ENCODE measurements at places on chromosomes 1 and 21.

DNA sequence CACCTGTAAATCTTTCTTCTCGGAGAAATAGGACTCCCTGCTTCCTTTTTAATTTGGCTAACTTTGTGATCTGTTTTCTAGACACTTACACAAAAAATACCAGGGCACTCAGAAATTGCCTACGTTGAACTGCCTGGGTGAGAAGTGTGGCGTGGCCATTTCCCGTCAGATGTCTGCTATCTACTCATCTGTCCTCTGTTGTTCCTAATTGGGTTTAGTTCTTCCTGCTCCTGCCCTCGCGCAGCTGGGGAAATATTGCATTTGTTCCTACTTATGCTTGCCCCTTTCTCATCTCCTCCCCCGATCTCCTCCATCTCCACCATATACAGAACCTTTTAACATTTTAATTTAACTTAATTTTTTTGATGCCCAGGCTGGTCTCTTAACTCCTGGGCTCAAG is 55.1 kb downstream of the CD58 start:
- no peak for DNase-seq

DNA sequence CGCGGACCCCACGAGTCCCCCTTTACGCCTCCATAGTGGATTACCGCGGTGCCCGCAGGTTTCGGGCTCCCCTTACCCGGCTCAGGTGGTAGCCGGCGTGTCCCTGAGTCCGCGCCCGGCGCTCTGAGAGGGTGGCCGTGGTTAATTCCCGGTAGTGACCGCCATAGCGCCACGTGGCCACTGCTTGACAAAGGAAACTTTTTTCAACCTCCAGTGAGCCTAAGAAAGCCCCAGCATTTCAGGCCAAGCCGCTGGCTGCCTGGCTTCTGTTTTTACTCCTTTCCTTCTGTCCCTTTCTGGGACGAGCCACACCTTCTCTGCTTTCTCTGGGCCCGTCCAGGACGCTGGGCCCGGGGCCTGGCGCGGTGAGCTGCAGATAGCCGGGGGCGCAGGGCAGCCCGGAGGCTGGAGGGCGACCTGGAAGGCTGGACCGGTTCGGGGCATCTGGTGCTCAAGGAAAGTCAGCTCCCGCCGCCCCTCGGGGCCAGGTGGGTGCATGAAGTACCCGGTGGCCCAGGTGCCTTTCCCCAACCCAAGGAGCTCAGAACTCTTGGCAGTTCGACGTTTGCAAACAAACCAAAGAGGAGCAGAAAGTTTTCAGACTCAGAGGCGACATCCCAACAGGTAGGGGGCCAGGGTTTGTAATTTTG is 540 bp upstream of the C1orf198 start:
- DNase-seq = no peak

DNA sequence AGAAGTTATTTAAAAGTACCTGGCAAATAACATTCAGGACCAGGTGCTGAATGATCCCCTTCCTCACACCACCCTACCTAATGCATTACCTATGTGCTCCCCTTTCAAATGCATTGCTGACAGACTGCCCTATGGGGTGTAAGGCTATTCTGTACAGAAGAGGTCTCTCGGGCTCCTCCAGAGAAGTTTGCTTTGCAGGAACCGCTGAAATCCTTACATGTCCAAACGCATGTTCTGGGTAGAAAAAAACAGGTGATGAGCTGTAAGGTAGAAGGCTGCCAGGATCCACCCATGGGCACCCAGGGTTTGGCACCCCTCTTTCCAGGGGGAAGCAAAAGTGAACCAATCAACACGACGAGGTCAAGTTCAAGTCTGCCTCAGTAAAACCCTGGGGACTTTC is 58.3 kb upstream of the TARBP1 start:
- DNase-seq = no peak

- DNase-seq = no peak
These were observed 84.3 kb downstream of the CAMTA1 start for GRCh38 chr1:6869545-6869944.

GRCh38 chr21:37419228-37419906 is 52.8 kb downstream of the DYRK1A start:
- peak; percentile 23 for DNase-seq

DNA sequence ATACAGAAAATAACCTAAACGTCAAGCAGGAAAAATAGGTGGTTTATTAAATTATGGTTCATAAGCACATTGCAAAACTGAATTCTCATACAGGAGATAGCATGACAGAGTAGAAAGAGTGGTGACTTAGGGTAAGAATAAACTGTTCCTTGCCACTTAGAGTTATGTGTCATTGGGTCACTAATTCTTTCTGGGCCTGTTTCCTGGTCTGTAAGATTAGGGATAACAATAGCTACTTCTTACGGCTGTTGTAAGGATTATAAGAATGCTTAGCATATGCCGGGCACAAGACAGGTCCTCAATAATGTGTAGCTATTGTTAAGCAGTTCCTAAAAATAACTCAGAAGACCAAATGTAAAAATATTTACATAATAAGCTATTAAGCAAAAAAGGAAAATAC is 24.2 kb downstream of the SNRNP40 start:
- DNase-seq = no peak

GRCh38 chr1:171438441-171438840 is 46.9 kb upstream of the PRRC2C start:
- no peak for DNase-seq

DNA sequence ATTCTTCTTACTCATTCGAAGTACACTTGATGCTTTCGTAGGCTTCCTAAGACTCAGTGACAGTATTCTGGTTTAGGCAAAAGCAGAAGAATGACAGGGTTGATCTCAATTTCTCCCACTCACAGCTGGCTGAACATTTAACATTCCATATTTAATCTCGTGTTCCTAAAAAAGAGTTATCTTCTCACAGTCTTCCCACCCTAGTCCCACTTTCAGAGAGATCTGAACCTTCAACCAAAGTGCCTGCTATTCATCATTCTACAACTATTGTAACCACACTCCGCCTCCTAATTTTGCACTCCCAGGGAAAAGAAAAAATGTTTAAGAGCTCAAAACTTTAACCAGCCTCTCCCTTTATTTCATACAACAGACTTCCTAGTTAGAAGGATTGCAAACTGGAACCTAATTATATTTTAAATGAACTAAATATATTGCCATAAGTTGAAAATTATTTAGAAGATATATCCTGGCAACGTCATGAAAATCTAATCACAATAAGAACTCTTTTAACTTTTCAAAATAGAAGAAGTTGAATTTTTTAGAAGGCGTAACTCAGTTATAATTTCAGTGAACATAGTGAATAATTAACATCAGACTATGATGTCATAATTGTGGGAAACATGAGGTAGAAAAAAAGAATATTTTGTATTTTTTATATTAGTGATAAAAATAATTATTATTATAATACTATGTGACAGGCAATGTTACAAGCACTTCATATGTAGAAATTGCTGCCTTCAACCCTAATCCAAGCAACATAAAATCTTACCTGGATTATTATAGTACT is 540.9 kb upstream of the ADGRL2 start:
- DNase-seq = no peak

GRCh38 chr1:172471666-172472065 is 27.8 kb upstream of the PIGC start:
- DNase-seq = no peak

- DNase-seq = no peak
These were observed 7.1 kb upstream of the CLEC20A start for GRCh38 chr1:178503849-178504248.

DNA sequence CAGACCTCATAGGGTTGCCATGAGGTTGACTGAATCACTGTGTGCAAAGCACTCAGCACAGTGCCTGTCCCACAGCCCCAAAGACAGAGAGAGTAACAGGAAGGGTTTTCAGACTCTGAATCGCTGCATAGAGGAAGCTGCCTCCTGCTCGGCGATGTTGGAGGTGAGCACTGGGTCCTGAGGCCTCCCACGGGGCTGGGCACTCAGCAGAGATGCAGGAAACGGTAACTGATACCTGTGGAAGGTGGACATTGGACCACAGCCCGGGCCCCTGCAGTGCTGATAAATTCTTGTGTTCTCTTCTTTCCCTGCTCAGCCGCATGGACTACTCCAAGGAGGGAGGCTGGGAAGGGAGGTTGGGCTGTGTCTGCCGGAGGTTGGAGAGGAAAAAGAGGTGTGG is 389.7 kb downstream of the PTPRU start:
- no peak for DNase-seq

DNA sequence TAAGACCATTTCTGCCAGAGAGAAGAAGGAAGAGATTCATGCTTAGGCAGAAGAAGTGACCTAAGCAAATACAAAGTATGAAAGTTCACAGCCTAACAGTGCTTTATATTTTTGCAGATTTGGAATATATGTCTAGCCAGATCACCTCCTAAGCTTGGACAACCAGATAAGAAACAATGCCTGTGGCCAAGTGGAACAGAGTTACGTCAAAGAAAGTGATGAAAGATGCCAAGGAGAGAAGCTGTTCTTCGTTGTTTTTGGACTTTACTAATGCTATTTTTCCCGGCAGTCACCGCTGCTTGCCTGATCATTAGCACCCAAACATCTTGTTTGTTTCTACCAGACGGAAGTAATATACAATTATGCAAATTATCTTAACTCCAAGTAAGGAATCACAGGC is 489.2 kb upstream of the C1orf87 start:
- no peak for DNase-seq

DNA sequence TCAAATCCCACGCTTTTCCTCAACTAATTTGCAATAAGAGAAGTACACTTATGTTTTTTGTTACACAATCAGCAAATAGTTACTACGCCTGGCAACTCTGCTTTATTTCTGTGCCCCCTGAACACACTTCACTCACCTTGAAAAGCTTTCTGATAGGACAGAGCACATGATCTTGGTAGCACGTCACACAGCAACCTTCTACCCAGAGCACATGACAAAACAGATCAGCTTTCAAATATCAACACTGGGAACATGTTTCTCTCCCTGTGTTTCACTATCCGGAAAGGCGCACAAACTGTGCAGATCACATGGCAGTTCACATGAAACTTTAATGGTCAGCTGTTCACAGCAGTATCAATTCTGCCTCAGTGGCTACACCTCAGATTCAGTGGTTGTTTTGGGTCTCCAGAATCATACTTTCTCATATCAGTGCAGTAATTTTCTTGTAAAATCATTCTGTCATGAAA is 2.2 kb downstream of the SLC19A2 start:
- DNase-seq = peak; percentile 19

GRCh38 chr21:34890724-34891612 is 158.1 kb downstream of the RUNX1 start:
- DNase-seq = peak; percentile 69

DNA sequence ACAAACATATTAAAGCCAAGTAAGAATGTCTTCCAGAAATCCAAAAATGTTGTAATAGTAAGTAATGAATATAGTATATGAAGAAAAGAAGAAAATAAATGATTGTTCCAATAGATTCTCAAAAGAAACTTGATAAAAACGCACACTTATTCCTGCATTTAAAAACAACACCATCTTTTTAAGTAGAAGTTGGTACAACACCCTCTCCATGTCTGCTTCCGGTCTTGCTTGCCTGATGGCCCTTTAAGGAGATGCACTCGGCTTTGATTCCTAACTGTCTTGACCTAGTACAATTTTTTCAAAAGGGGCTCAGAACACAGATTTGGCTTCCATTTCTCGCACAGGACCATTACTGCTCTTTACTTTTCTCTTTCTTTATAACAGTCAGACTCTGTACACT is 9.0 kb downstream of the CLCA1 start:
- DNase-seq = no peak

DNA sequence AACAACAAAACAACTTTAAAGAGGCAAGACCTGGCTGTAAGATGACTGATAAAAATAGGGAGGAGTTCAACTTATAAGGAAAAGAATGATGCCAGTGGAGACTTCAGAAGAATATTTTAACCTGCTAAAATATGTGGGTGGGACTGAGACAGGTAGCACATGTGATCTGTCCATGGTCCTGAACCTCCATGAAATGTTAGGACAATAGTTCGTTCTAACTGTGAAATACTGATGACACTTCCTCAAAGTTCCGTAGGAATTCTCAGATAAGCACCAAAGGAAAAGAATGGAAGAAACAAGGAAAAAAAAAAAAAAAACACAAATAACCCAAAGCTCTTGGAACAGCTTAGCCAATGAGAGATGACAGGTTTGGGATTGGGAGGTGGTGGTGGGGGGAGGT is 44.7 kb downstream of the CDC42BPA start:
- DNase-seq = peak; percentile 52

DNA sequence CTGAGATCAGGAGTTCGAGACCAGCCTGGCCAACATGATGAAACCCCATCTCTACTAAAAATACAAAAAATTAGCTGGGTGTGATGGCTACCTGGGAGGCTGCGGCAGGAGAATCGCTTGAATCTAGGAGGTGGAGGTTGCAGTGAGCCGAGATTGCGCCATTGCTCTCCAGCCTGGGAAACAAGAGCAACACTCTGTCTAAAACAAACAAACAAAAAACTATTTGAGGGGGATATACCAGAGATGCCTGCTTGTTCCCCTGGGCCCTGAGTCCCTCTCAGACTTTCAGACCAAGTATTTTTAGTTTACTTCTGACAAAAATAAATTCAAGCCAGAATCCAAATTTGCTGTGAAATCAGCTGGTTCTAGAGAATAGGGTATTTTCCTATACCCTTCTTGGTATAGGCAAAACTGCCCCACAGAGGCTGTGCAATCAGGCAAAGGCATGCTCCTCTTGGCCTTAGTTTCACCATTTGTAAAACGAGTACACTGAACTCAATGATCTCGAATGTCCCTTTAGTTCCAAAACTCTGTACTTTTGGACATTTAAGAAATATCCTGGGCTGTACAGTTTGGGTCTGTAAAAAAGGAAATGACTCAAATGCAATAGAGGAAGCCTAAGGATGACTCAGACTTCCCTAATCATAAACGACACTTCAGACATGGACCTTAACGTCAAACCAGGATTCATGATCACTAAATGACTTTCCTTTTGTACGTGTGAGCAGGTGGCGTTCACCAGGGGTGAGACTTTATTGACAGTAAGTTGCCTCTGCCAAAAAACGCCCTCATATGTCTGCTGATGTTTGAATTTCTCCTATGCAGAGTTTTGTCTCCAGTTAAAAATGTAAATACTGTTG is 16.1 kb downstream of the ENSA start:
- peak; percentile 36 for DNase-seq

DNA sequence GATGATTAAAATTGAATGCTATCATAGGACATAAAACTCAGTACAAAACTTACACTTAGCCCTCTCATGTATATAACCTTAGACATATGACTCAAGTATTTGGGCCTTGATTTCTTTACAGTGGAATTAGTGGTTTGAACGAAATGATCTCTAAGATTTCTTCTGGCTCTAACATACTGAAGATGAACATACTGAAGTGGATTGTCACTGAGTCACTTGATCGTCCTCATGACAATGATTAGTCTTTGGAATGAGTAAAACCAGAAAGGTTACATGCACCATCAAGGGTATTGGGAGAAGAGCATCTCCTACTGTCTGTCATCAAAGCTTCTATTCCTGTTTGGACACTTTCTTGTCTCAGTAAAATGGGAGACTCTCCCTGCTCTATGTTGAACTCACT is 17.4 kb downstream of the FMN2 start:
- no peak for DNase-seq

GRCh38 chr1:209746451-209747165 is 9.2 kb upstream of the TRAF3IP3 start:
- DNase-seq = peak; percentile 33

DNA sequence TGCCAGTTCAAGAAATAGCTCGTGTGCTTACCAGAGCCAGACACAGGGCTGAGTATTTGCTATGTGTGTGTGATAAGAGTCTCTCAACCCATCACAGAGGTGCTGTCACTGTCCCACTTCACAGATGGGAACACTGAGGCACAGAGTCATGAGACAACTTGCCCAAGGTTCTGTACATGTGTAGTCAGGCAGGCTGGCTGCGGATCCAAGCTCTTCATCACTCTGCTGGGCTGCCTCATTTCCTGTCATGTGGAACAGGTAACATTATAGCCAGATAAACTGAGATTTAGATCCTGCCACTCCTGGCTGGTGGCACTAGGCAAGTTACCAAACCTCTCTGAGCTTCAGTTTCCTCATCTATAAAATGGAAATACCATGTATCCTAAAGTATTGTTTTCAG is 77.8 kb downstream of the ITPKB start:
- no peak for DNase-seq

All from erythroblast (primary cell).